RPMI7951 (cell line): ENCODE measurements at places on chromosomes 1 and 21. TPM values are rescaled to one million over a fixed set of nuclear protein-coding genes. Genes with fewer than 3 reads are reported as not detected.

DNA sequence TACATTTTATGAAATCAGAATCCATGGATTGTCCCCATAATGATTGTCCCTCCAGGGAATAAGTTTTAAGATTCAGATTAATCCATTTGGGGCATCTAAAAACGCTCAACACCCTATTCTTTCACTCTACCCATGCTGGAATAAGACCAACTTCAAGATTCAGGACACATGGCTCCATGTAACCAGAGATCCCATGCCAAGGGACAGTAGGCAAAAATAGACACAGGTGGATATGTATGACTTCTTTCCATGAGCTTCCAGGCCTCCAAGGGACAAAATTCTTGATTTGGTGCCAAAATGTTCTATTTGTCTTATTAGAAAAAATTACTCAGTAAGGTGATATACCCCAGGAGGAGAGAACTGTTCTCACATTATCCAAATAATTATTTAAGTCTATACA, 178.8 kb downstream of the NRIP1 start:
- DNase-seq = no peak

- DNase-seq = peak; percentile 74
Observed at GRCh38 chr1:41573785-41574713, 89.6 kb upstream of the EDN2 start.

DNA sequence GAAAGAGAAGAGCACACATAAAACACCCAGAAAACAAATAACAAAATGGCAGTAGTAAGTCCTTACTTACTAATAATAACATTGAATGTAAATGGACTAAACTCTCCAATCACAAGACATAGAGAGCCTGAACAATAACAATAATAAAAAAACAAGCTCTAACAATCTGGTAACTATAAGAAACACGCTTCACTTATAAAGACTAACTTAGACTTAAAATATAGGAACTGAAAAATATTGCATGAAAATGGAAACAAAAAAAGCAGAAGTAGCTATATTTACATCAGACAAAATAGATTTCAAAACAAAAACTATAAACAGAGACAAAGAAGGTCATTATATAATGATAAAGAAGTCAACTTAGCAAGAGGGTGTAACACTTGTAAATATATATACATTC, 83.1 kb upstream of the LYPLAL1 start:
- no peak for DNase-seq

DNA sequence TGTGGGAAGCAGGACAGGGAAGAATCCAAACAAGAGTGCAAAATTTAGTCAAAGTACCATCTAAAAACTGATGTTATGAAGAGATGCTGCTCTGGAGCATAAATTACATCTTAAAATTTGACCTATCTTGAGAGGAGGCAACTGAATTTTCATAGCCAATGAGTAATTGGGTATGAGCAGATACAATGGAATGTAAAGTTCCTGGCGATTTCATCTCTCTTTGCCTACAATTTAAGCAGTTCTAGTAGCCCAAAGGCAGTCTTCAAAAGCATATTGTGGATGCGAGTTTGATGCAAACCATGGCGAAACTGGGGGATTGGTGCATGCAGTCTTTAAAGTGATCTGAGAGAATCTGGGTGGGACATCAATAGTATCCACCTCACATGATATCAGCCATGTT, 1265.9 kb downstream of the BRINP3 start:
- peak; percentile 46 for DNase-seq

DNA sequence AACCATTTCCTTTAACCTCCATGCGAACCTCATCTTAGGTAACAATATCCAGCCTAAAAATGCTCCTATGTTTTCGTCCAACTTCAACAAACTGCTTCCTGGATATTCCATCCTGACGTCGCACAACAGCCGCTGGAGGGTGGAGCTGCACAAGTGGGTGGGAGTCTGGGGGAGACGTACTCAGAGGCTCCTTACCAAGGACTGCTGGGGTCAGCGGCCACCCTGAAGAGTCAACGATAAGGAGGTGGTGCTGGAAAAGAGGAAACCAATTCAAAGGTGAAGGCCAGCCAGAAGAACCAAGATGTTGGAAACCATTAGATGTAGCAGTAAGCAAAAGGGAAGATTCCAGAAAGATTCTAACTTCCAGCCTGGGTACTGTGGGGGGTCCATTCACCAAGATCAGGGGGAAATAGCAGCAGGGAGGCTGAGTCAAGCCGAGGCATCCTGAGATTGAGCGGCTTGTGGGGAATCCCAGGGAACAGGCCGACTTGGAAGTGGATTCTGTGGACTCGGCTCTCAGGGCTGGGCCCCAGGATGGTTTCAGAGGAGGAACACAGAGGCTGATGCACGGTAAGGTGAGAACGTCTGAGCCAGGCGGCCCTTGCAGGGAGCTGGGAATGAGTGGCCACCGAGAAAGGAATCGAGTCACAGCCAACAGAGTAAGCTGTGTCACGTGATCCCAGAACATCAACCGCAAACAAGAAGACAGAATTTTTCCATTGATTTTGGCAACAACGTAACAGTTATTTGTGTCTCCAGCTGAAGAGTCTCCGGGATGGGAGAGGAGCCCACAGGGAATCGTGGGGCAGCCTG, 375.7 kb downstream of the NPHP4 start:
- DNase-seq = no peak

DNA sequence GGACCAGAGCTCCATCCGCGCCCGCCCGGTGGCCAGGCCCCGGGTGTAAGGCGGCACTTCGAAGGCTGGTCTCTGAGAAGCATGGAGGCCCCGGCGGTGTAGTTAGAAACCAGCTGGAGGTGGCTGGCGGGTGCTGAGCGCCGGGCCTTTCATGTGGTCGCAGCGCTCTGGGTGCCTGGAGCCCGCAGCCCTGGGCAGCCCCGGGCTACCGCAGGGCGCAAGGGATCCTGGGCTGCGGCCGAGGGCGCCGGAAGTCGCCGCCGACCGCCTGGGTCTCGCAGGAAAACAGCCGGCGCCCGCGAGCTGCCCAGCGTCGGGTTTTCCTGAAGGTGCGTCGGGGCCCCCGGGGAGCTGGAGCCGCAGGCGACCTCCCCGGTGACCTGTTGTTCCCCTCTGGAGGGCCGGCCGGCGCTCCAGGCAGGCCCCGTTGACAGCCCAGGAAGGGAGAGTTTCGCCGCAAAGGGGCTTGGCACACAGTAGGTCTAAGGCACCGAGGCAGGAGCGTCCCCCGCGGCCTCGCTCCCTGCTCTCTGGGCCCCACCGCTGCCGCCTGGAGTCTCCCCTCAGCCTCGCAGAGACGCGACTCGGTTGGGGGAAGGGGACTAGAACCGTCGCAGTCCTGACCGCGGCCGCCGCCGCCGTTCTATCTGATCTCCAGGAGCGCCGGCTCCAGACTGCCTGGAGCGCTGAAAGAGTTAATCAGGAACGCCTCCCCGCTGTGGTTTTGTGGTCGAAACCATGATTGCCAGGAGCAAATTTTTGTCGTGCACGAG, 2.7 kb downstream of the GRHL3 start:
- DNase-seq = peak; percentile 95

DNA sequence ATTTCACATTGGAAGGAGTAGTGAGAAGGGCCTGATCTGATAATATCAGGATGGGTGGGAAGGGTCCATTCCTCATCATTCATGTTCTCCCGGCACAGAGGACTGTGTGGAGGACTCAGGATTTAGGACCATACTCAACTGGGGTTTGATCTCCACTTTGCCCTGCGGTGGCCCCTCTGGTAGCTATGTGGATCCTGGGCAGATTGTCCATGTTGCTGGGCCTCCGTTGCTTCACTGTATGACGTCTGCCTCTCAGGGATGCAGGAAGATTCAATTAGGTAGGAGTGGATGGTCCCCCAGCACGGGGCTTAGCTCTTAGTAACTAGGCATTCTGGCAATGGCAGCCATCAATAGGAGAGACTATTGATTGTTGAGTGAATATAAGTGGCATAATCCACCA, 2.3 kb downstream of the ETS2 start:
- DNase-seq = no peak

GRCh38 chr1:232859216-232859615, 54.0 kb downstream of the MAP10 start:
- no peak for DNase-seq

DNA sequence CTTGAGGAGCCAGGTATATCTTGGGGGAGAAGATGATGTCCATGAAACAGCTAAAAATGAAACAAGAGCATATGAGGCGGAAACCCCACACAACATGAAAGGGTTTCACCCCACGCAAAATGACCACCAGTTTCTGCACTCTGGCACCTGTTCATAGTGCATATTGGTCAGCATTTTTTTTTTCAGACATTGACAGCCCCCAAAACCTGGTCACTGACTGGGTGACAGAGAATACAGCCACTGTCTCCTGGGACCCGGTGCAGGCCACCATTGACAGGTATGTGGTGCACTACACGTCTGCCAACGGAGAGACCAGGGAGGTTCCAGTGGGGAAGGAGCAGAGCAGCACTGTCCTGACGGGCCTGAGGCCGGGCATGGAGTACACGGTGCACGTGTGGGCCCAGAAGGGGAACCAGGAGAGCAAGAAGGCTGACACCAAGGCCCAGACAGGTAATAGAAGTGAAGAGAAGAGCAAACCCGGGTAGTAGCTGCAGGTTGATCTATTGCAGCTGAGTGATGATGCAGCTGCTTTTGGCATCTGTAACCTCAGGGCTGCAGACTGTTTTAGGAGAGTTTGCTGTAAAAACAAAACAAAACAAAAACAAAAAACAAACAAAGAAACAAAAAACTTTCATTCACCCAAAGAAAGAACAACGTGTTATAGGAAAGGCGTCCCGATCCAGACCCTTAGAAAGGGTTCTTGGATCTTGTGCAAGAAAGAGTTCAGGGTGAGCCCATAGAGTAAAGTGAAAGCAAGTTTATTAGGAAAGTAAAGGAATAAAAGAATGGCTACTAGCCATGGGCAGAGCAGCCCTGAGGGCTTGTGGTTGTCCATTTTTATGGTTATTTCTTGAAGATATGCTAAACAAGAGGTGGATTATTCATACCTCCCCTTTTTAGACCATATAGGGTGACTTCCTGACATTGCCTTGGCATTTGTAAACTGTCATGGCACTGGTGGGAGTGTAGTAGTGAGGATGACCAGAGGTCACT, 51.0 kb downstream of the TNN start:
- DNase-seq = no peak

- no peak for DNase-seq
Observed at GRCh38 chr1:212814537-212815334, 23.0 kb downstream of the TATDN3 start.

DNA sequence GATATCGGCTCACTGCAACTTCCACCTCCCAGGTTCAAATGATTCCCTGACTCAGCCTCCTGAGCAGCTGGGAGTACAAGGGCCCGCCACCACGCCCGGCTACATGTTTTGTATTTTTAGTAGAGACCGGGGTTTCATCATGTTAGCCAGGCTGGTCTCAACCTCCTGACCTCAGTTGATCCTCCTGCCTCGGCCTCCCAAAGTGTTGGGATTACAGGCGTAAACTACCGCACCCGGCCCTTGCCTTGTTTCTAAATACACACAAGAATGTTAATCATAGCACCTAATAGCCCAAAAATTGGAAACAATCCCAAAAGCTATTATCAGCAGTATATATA, 1.2 kb upstream of the MSTO1 start:
- no peak for DNase-seq

DNA sequence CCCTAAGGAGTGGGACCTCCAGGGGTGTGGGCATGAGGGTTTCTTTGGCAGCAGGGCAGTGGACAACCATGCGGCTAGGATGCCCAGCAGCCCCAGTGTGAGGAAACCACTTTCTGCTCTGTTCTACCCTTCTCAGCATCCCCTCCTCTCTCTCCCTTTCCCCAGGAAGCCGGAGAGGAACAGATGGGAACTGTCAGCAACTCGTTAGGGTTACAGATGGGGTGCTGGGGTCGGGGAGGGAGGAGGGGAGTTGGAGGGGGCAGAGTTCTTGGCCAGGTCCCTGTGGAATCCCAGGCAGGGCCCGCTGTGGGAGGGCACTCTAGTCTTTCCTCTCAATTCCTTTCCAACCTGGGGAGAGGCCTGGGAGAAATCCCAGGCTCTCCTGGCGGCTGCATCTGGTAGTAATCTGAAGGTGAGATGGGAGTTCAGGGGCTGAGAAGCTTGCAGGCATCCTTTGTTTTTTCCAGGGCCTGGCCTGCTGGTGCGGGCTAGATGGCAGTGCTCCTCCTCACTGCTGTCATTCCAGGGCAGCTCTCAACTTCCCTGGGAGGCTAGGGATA, 93.9 kb upstream of the CSF3R start:
- no peak for DNase-seq

DNA sequence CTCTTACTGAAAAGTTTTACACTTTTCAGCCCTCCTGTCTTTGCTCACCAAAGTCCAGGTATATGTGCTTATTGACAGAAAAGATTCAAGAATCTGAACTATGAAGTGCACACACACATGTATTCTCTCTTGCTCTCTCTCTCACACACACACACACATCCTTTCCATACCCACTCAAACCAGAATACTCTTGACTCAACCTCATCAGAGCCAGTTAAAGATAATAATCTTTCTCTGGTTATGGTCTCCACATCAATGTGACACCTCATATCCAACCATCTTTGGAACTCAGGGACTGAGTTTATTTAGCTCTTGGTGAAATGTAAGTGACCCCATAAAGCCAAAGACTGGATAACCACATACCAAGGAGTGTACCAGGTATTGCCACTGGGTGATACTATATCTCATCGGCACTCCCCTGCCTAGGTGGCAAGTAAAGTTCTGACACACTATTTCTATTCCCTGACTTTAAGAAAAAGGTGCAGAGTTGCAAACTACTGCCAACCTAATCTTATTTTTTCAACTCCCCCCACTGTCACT, 24.9 kb upstream of the RGS8 start:
- DNase-seq = no peak

GRCh38 chr1:69494221-69494620, 73.5 kb upstream of the LRRC7 start:
- DNase-seq = peak; percentile 23

FCRL5 gene
- not detected in 2 replicates for total RNA-seq

WNT3A gene
- total RNA-seq = not detected in 2 replicates

FLG2 gene
- total RNA-seq = not detected in 2 replicates

MSH4 gene
- 0.10 TPM in 1 of 2 replicates, not detected in the other for total RNA-seq

FCER1G gene
- total RNA-seq = 1.3 TPM in 1 of 2 replicates, not detected in the other

ALG6 gene
- total RNA-seq = 15.3 and 26.3 TPM in 2 replicates

GPA33 gene
- 0.36 and 0.68 TPM in 2 replicates for total RNA-seq

IGSF3 gene
- total RNA-seq = 39.8 and 41.8 TPM in 2 replicates

CFHR2 gene
- total RNA-seq = not detected in 2 replicates
